ENCODE measurements at places on chromosomes 16 and 17.
A peak's percentile ranks its signal among the peaks of the same experiment; 100 is the strongest.

DNA sequence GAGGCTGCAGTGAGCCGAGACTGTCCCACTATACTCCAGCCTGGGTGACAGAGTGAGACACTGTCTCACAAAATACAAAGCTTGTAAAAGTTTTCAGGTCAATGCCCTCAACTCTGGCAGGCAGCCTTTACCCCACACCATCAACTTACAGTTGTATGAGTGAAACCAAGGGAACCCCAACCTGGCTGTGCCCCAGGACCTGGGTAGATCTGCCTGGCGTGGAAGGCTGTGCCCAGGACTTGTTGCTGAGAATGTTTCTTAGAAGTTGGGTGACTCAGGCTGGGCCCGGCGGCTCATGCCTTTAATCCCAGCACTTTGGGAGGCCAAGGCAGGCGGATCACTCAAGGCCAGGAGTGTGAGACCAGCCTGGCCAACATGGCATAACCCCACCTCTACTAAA, 7.8 kb downstream of the CES3 start:
- no peak for DNase-seq

DNA sequence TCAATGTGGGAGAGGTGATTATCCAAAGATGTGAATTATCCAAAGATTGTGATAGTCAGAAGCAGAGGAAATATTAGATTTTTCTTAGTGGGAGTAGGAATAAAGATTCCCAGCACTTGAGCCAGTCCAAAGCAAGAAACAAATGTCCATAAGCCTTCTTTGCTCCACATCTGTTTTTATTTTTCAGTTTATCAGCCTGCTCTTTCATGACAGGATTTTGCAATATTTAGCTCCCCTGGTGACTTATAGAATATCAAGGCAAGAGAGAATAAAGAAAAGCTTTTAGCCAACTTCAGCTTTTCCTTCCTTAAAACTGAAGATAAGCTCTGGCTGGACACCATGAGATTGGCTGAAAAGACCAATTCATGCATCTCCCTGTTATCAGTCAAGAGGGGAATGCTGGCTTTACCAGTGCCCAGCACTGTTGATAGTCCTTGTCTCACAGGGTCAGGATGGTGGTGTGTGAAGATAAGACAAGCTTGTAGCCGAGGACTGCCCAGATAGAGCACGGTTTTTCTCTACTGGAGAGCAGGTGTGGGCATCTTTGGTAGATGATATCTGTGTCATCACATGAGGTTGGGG, 706.5 kb downstream of the KCNJ2 start:
- no peak for DNase-seq

DNA sequence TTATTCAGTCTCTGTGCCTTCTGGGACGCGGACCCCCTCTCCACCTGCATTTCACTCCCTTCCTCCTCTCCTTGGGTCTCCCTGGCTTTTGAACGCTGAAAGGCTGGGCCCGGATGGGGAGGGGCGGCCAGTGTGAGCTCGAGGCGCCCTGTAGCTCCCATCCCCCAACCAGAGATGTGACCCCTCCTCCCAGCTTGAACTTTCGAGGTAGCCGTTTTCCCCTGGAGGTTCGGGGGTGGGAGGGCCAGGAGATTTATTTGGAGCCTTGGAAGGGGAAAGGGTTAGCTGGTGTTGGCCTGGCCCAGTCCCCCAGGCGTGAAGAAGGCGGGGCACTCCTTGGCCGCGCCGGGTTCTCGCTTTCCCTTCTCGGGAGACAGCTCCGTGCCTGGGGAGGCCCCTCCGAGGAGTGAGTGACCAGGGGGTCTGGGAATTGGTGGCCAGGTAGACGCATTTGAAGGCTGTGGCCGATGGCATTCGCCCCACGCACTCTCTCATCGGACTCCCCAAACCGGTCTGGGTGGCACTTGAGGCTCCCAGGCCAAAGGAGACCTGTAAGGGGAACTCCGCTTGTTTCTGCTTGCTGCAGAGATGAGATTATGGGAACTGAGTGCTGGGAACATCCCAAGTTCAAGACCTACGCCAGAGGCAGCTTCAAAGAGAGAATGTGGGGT, 942 bp downstream of the LDAF1 start:
- DNase-seq, result peak; percentile 18

GRCh38 chr17:9016941-9017552, 4.3 kb upstream of the NTN1 start:
- DNase-seq, result no peak

GRCh38 chr16:74997042-74997491, 1.8 kb upstream of the ZNRF1 start:
- DNase-seq, result no peak

DNA sequence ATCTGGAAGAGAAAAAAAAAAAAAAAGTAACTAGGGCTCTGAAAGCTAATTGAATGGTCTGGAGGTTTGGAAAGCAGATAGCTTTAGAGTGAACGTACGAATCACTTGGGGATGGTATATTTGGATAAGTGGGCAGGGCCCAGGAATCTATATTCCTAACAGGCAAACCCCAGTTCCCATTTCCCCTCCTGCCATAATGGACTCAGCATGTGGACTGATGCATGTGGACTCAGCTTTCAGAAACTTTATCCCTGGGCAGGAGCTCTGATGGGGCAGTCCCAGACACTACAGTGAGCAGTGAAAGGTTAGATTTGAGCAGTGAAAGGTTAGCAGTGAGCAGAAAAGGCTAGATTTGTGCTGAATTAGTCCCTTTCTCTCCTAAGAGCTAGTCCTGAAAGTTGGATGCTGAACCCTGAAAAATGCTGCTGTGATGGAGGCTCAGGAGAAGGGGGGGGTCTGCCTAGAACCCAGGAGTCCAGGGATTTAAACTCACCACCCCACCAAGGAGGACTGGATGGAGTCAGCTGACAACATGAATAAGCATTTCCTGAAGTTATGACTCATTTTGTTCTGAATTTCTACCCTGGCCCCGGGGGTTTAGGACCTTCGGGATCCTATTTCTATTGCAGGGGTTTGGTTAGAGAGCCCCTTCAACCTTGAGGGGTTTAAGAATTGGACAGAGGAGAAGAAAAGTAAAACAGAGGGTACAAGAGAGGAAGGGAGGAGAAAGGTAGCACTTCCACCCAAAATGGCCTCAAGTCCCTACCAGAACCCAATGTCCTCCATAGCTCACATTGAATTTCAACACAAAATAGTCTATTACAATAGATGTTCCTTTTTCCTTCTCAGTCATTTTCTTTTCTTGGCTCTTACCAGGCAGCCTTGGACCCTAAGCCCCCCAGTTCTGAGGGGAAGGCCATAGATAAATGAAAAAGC, 10.3 kb upstream of the FZD2 start:
- DNase-seq, result peak; percentile 91

GRCh38 chr17:29549177-29549923, 17.5 kb downstream of the ABHD15 start:
- no peak for DNase-seq
